Mesothelial cell of epicardium (in vitro differentiated cells): ENCODE measurements at places on chromosomes 3 and 15. TPM values are rescaled to one million over a fixed set of nuclear protein-coding genes. Genes with fewer than 3 reads are reported as not detected.

Gene SLC35A5
- total RNA-seq = 25.8 to 28.2 TPM (median 28.0 TPM) in 3 replicates

Gene ANKRD63
- total RNA-seq = 0.31 to 0.59 TPM (median 0.44 TPM) in 3 replicates

Gene RASL12
- total RNA-seq = 11.7 to 14.0 TPM (median 12.0 TPM) in 3 replicates

Gene ALCAM
- total RNA-seq = 87.1 to 93.1 TPM (median 90.3 TPM) in 3 replicates

Gene CDC25A
- total RNA-seq = 12.1 to 13.1 TPM (median 13.0 TPM) in 3 replicates

Gene CHRD
- 5.6 to 6.8 TPM (median 6.4 TPM) in 3 replicates for total RNA-seq

Gene RASGRP1
- total RNA-seq = 3.7 to 4.8 TPM (median 4.4 TPM) in 3 replicates

Gene ILDR1
- total RNA-seq = 3.4 to 4.1 TPM (median 4.1 TPM) in 3 replicates

Gene APOD
- 0.63 to 1.2 TPM (median 0.86 TPM) in 3 replicates for total RNA-seq

Gene NUTM1
- not detected in 3 replicates for total RNA-seq

Gene UBAP1L
- 10.7 to 11.6 TPM (median 10.9 TPM) in 3 replicates for total RNA-seq

Gene USP13
- 10.3 to 11.3 TPM (median 10.6 TPM) in 3 replicates for total RNA-seq

Gene CYP1A2
- total RNA-seq = 0.09 TPM in 1 of 3 replicates, not detected in the others

DNA sequence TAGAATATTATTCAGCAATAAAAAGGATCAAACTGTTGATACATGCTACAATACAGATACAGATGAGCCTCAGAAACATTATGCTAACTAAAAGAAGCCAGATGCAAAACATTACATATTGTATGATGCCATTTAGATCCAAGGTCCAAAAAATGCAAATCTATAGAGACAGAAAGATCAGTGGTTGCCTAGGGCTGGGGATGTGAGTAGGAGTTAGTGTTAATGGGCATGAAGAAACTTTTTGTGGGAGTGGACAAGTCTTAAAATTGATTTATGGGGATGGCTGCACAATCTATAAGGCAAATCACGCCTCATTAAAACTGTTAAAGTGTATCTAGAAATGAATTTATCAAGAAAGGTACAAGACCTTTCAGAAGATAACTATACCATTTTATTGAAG is 45.0 kb downstream of the EHHADH start:
- H3K27ac ChIP-seq = no peak overlapping the region
- peaks cover 14% of the 10 kb centered on the region for H3K4me1 ChIP-seq
- no peak overlapping the region for H3K4me3 ChIP-seq
- H3K36me3 ChIP-seq = no peaks in the 10 kb centered on the region
- DNase-seq = no peak

DNA sequence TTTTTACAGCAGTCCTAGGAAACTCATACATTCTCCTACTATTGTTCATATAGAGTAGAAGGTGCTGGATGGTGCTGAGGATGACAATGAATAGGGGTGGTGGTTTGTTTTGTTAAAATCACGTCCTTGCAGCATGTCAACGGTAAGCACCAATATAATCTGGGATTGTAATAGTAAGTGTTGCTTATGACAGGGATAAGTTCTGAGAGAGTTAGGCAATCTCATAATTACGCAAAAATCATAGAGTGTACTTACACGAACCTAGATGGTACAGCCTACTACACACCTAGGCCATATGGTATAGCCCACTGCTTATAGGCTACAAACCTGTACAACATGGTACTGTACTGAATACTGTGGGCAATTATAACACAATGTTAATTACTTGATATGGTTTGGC is 64.3 kb upstream of the TSPAN3 start:
- H3K4me1 ChIP-seq = no peaks in the 10 kb centered on the region
- no peak for DNase-seq
- peaks cover 47% of the 10 kb centered on the region for H3K36me3 ChIP-seq
- H3K27me3 ChIP-seq = no peaks in the 10 kb centered on the region

GRCh38 chr3:24302396-24302795 is 192.3 kb downstream of the THRB start:
- peaks cover 40% of the 10 kb centered on the region for H3K4me1 ChIP-seq
- H3K27me3 ChIP-seq = no peaks in the 10 kb centered on the region
- DNase-seq = no peak
- no peaks in the 10 kb centered on the region for H3K36me3 ChIP-seq
- H3K4me3 ChIP-seq = no peak overlapping the region
- no peak overlapping the region for H3K27ac ChIP-seq

DNA sequence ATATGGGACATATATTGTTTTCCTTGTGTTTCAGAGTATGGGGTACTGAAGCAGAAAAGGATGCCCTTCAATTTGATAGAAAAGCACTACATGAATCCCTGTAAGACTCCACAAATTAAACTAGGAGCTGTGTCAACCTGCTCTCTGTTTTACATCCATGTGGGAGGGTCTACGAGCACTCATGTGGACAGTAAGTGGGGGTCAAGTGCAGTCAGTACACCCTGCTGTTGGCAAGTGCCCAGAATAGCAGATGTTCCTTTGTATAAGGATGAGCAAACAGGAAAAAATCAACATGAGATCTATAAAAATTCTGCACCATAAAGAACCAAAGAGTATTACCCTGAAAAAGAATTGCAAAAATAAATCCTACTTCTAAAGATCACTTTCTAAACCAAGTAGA is 659.9 kb downstream of the SI start:
- peak overlapping the region; percentile 4 for H3K27ac ChIP-seq
- no peak overlapping the region for H3K4me3 ChIP-seq
- no peaks in the 10 kb centered on the region for H3K36me3 ChIP-seq
- no peak for DNase-seq

GRCh38 chr3:15800780-15801179 is 3.0 kb upstream of the ANKRD28 start:
- H3K27me3 ChIP-seq = no peaks in the 10 kb centered on the region
- no peak for DNase-seq
- H3K36me3 ChIP-seq = no peaks in the 10 kb centered on the region
- no peak overlapping the region for H3K4me3 ChIP-seq
- H3K4me1 ChIP-seq = peaks cover 69% of the 10 kb centered on the region

- H3K27me3 ChIP-seq = no peaks in the 10 kb centered on the region
- no peak overlapping the region for H3K4me3 ChIP-seq
- no peaks in the 10 kb centered on the region for H3K36me3 ChIP-seq
- no peak overlapping the region for H3K27ac ChIP-seq
- H3K4me1 ChIP-seq = peaks cover 36% of the 10 kb centered on the region
Measured at GRCh38 chr15:95664450-95664849, 666.0 kb upstream of the NR2F2 start.

GRCh38 chr3:4407941-4408340 is 59.1 kb downstream of the SUMF1 start:
- H3K4me3 ChIP-seq = no peak overlapping the region
- peaks cover 17% of the 10 kb centered on the region for H3K4me1 ChIP-seq
- DNase-seq = no peak
- no peaks in the 10 kb centered on the region for H3K27me3 ChIP-seq
- H3K27ac ChIP-seq = no peak overlapping the region
- peaks cover 16% of the 10 kb centered on the region for H3K36me3 ChIP-seq

DNA sequence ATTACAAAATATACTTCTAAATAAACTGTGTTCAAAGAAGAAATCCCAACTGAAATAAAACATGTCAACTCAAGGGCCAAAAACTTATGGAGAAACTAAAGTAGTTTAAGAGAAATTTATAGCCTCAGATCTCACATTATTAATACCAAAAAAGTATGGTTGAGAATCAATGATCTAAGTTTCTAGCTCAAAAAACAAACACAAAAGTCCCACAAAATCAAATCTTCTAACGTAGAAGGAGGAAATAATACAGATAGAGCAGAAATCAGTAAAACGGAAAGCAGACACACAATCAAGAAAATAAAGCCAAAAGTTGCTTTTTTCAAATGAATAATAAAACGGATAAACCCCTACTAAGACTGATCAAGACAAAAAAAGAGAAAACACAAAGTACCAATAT is 2.9 kb downstream of the SUSD5 start:
- peaks cover 6% of the 10 kb centered on the region for H3K4me1 ChIP-seq
- H3K27ac ChIP-seq = no peak overlapping the region
- no peak for DNase-seq
- peaks cover 61% of the 10 kb centered on the region for H3K27me3 ChIP-seq
- peaks cover 2% of the 10 kb centered on the region for H3K36me3 ChIP-seq

DNA sequence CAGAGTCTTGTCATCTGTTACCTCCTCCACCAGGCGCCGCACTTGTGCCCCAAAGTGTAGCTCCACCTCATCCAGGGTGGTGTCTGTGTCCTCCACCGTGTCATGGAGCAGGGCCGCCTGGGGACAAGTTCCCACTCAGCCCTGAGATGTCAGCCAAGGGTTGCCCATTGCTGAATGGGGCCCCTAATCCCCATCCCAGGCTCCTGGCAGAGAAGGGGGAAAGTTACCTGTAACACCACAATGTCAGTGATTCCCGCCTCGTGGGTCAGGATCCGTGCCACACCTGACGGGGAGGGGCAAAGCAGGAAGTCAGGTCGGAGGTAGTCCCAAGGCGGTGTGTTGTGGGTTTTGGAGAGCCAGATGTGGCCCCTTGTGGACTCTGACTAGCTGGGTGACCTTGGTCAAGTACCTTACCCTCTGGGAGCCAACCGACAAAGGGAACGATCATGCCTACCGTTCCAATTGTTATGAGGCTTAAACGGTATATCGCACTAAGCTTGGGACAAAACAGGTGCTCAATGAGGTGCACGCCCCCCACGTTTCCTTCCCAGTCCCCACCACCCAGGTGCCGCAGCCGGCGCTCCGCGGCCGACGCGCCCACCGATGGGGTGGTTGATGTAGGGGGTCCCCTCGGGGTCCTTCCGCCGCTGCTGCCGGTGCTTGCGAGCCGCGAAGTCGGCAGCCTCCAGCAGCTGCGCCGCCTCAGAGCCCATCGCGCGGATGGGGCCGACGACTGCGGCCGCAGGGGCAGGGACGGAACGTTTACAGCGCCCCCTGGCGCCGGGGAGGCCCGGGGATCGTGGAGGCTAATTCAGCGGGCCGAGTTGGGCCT is at the start of gene HDDC3:
Gene HDDC3, minus strand, starts transcription at position 722 of the 832 bp plus-strand sequence. Its CDS starts 9 bp downstream, at position 713.
- peak within 1 kb of the TSS; percentile 88 for H3K27ac ChIP-seq
- peak; percentile 82 for DNase-seq
- H3K27me3 ChIP-seq = no peaks in the 10 kb centered on the region

- no peak overlapping the region for H3K4me3 ChIP-seq
- DNase-seq = no peak
- H3K4me1 ChIP-seq = peaks cover 11% of the 10 kb centered on the region
- H3K27me3 ChIP-seq = peaks cover 11% of the 10 kb centered on the region
- H3K36me3 ChIP-seq = no peaks in the 10 kb centered on the region
Measured at GRCh38 chr3:183160616-183161015, 1.9 kb downstream of the LAMP3 start.

- H3K27me3 ChIP-seq = no peaks in the 10 kb centered on the region
- no peak for DNase-seq
- H3K4me1 ChIP-seq = no peaks in the 10 kb centered on the region
- H3K36me3 ChIP-seq = no peaks in the 10 kb centered on the region
Measured at GRCh38 chr15:59594493-59594942, 17.1 kb upstream of the GCNT3 start.

GRCh38 chr3:42662813-42663535 is 9.5 kb downstream of the ZBTB47 start:
- DNase-seq = no peak
- H3K27me3 ChIP-seq = no peaks in the 10 kb centered on the region
- no peaks in the 10 kb centered on the region for H3K4me1 ChIP-seq

- H3K4me3 ChIP-seq = no peak overlapping the region
- H3K4me1 ChIP-seq = peaks cover 26% of the 10 kb centered on the region
- DNase-seq = no peak
- peaks cover 14% of the 10 kb centered on the region for H3K36me3 ChIP-seq
Measured at GRCh38 chr15:29773816-29774215, 48.5 kb downstream of the TJP1 start.

- peaks cover 37% of the 10 kb centered on the region for H3K4me1 ChIP-seq
- DNase-seq = no peak
- no peaks in the 10 kb centered on the region for H3K27me3 ChIP-seq
- H3K27ac ChIP-seq = no peak overlapping the region
- H3K4me3 ChIP-seq = no peak overlapping the region
Measured at GRCh38 chr15:77415450-77416147, 4.3 kb downstream of the PEAK1 start.

DNA sequence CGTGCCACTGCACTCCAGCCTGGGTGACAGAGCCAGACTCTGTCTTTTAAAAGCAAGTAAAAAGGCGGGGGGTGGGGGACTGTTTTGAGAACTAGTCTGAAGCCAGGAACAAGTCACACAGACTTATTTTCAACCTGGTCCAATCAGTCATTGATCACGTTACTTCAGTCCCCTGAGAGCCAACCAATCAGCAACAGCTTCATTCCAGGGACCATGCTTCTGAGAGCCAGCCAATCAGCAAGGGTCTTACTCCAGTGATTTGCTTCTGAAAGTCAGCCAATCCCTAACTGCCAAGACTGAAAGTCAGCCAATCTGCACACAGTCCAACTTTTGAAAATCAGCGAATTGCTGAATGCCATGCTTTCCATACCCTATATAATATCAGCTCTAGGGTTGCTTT is 48.6 kb upstream of the C15orf39 start:
- peaks cover under 1% of the 10 kb centered on the region for H3K36me3 ChIP-seq
- H3K27ac ChIP-seq = no peak overlapping the region
- peaks cover 27% of the 10 kb centered on the region for H3K4me1 ChIP-seq
- H3K4me3 ChIP-seq = no peak overlapping the region
- H3K27me3 ChIP-seq = no peaks in the 10 kb centered on the region
- no peak for DNase-seq

GRCh38 chr15:60096157-60096556 is 92.0 kb downstream of the FOXB1 start:
- no peak for DNase-seq
- H3K4me1 ChIP-seq = peaks cover 16% of the 10 kb centered on the region
- H3K36me3 ChIP-seq = no peaks in the 10 kb centered on the region
- H3K4me3 ChIP-seq = no peak overlapping the region
- no peak overlapping the region for H3K27ac ChIP-seq

- no peak for DNase-seq
- no peak overlapping the region for H3K27ac ChIP-seq
- H3K36me3 ChIP-seq = no peaks in the 10 kb centered on the region
- H3K4me3 ChIP-seq = no peak overlapping the region
- no peaks in the 10 kb centered on the region for H3K4me1 ChIP-seq
Measured at GRCh38 chr3:115246461-115247020, 99.5 kb upstream of the ZBTB20 start.

- no peaks in the 10 kb centered on the region for H3K4me1 ChIP-seq
- H3K27me3 ChIP-seq = peaks cover 8% of the 10 kb centered on the region
- H3K27ac ChIP-seq = no peak overlapping the region
- no peak for DNase-seq
Measured at GRCh38 chr15:27867861-27868260, 231.3 kb downstream of the OCA2 start.

DNA sequence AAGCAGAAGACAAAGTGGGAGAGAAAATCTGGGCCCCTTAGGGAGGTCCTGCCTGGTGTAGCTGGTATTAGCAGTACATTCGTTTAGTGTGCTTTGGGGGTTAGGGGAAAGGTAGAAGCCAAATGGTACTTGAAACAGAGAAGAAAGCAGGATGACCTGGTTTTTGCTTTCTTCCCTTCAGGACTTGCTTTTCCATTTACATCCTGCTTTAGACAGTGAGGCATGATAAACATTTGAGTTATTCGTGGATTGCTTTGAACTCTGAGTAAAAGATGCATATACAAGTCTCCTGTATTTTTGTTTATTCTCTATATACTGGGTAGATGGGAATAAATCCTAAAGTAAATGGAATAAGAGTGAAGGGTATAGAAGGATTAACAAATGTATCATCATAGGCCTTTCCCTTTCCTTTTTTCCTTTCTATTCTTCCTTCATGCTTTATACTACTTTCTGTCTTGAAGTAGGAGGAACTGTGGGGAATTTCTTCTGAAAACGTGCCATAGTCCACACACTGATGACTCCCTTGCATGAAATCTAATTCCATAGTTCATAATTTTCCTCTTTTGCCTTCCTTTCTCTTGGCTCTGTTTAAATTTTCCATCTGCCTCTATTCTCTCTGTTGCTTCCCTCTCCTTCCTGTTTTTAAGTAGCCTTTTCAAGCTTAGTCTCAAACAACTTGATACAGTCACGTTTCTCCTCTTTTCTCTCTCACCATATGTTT is 139.5 kb upstream of the RBMS3 start:
- no peaks in the 10 kb centered on the region for H3K36me3 ChIP-seq
- H3K27ac ChIP-seq = no peak overlapping the region
- H3K4me1 ChIP-seq = peaks cover 33% of the 10 kb centered on the region
- no peak overlapping the region for H3K4me3 ChIP-seq
- no peaks in the 10 kb centered on the region for H3K27me3 ChIP-seq
